ENCODE measurements at places on chromosomes 2 and 18.

DNA sequence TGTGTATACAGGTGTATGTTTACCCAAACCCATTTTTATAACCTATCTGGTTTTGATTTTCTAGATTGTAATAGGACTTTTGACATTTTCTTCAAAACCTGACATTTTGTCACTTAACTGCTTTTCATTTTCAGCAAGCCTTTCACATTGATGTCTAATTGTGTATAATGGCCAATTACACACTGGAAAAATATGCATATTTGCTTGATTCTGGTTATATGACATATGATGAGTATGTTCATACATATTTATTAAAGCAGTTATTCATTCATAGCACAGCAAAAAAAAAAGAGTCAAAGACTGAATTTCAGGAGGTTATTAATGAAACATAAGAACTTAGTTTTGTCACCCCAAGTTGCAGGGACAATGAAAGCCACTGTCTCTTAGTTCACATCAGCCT lies 307.7 kb upstream of the TNP1 start:
- no peak for DNase-seq

DNA sequence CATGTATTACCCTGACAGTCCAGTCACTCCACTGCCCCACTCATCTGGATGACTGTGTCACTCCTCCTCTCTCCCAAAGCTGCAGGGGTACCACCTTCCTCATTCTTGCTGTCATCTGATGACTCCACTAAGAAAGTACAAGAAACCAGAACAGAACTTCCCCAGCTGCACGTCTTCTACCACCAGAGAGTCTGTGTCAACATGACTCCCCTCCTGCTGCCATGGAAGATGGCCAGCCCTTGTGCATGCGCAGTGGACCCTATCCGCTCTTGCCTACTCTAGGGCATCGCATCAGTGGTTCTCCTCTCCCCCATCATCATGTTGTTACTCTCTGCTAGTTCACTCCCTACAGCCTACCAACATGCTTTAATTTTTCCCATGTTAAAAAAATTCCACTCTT lies 14.5 kb upstream of the ST8SIA3 start:
- no peak for DNase-seq

DNA sequence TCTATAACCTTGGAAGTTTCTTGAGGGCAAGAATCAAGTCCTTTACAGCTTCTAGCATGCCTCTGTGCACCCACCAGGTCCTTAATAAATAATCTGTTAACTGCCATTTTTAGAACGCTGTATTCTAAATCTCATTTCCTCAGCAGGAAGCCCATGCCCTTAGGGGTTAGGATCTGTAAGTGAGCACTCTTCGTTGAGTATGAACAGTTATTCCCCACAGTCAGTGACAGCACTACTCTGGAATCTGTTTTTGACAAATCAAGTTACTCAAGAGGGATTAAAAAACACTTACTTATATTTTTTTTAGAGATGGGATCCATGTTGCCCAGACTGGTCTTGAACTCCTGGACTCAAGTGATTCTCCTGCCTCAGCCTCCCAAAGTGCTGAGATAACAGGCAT lies 14.6 kb downstream of the PAIP2B start:
- DNase-seq, result no peak

DNA sequence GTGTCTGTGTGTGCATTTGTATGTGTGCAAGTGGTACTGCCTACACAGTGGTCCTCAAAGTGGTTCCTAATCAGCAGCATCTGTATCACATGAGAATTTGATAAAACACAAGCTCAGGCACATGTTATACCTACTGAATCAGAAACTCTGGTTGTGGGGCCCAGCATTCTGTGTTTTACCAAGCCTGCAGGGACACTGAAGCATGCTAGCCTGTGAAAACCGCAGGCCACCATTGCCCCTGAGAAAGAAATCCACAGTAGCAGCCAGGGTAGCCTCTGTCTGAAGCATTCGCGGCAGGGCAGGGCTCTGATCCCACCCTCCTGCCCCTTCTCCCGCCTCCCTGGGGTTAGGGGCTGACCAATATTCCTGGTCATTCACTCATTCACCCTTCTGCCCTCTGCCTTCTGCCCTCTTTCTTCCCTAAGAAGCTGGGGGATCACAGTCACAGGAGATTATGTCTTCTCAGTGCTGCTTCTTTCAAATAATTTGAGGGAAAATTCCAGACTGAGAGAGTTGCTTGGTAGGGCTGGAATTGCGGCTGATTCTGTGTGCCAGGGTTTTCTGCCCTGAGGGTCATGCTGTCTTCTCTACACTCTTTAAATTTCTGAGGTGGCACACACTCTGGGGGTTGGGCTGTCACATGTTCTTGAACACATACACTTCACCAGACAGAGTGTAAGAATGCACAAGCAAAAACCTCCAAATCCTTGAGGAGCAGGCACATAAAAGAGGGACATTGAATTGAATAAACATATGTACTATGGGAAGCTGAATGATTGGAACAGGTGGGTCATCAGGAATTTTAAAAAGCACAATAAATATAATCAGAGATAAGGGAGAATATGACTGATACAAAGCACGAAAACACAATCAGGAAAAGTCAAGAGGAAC lies 126.6 kb upstream of the SEC11C start:
- DNase-seq, result no peak

GRCh38 chr2:7895289-7895688 lies 786.6 kb upstream of the ID2 start:
- no peak for DNase-seq

DNA sequence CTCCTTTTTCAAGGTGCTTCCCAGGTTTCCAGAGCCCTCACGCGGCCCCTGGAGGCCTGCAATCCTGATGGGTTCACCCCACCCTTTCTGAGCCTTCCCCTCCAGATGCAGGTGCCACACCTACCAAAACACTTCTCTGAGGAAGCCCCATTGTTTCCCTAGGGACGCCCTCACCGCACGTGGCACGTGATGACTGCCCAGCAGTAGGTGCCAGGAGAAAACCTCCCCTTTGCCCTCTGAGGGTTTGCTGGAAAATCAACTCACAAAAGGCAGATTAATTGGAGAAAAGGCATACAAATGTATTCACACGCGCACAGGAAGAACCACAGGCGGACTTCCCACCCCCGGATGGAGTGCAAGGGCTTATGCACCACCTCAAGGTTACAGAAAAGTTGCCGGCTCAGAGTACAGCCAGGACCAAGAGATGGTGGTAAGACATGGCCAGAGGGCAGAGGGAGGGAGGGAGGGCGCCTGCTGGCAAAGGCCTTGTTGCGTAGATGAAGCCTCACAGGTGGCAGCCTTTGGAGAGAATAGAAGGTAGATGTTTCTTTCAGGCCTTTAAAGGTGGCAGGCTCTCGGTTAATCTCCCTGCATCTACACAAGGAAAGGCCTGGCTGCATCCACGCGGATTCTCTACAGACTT lies 269.4 kb upstream of the RAB6C start:
- DNase-seq, result peak; percentile 1

DNA sequence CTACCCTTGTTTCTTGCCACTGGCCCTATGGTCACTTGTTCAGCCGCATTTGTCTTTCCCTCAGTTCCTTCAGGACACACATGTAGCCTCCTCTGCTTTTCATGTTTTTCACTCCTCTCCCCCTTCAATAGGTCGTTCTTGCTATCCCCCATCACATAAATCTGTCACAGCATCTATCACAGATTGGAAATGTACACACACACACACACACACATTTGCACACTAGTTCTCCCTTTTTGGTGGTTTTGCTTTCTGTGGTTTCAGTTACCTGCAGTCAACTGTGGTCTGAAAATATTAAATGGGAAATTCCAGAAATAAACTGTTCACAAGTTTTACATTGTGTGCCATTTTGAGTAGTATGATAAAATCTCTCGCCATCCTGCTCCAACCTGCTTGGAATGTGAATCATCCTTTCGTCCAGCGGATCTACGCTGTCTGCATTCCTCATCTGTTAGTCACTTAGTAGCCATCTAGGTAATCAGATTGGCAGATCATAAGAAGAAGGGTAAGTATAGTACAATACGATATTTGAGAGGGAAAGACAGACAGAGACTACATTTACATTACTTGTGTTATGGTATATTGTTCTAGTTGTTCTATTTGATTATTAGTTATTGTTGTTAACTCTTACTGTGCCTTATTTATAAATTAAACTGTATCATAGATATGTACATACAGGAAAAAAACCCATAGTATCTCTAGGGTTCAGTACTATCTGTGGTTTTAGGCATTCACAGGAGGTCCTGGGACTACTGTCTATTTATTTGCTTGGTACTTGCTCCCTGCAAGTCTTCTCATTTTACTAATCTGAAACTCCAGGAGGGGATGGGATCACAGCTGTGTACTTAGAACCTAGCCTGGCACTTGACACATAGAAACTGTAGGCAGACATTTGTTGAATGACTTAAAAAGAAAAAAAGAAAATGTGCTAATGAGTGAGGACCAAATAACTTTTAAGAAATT lies 86.1 kb upstream of the PNPT1 start:
- peak; percentile 47 for DNase-seq

DNA sequence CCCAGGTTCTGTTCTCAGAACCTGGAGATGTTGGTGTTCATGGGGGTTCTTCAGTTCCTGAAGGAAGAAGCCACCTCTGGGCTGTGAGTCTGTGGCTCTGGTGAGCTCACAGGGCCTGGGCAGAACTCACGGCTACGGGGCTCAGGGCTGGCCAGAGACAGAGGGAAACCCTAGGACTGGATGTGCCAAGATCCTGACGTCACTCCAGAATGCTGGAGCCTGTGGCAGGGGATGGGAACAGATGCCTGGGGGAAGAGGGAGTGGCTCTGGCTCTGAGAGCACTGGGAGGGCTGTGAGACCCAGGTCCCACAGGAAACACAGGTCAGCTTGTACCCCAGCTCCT lies at the start of gene OTOF:
Gene OTOF (minus strand): TSS at position 214 of the 343 bp plus-strand sequence.
- peak; percentile 93 for DNase-seq

- DNase-seq, result no peak
Measured at GRCh38 chr2:122451040-122451439, 695.6 kb downstream of the TSN start.

DNA sequence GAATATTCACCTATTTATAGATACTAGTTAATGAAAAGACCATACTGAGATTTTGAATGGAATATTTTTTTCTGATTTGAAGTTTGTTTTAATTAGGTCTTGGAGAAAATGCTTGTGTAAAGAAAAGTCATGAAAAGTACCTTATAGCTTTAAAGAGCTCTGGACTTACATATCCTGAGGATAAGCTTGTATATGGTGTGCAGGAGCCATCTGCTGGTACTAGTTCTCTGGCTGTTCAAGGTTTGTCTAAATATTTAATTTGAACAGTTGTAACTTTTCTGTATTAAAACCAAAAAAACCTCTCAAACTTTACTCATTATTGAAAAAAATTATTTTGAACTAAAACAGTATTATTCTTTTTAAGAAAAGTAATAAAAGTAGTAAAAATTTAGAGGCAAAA lies 50.1 kb downstream of the UBR3 start:
- no peak for DNase-seq

DNA sequence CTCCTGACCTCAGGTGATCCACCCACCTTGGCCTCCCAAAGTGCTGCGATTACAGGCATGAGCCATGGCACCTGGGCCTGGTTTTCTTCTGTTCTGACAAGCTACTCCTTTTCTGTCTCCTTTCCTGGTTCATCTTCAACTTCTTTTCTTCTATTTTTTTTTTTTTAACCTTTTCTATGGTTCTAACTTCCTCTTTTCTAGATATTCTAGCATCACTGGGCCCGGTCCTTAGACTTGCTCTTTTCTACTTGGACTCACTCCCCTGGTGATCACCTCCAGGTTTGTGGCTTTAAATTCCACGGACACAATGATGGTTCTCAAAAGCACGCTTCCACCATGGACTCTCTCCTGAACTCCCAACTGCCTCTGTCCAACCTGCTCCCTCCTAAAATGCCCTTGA lies 2.0 kb downstream of the EIF2AK2 start:
- no peak for DNase-seq

DNA sequence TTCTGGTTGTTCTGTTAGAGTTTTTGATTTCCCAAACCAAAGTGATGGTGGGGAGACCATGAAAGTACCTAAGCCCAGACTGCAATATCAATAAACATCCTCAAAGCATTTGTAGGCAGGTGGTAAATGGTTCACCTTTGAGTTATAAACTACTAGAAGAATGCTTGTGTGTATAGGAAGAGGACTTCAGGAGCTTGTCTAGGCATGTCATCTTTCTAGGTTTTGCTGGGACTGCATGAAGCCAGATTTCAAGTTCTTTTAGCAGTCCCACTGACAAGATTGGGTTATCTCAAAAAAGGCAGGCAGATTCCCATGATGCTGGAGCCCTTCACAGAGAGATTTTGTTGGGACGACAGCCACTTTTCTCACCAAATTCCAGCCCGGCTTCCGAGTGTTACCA lies 135.3 kb downstream of the KCNE4 start:
- DNase-seq, result no peak

GRCh38 chr18:61551586-61551985 lies 218.4 kb downstream of the CDH20 start:
- peak; percentile 83 for DNase-seq

- DNase-seq, result no peak
Measured at GRCh38 chr2:8575834-8576423, 105.9 kb upstream of the ID2 start.

- DNase-seq, result no peak
Measured at GRCh38 chr2:137206069-137206468, 440.7 kb downstream of the THSD7B start.

DNA sequence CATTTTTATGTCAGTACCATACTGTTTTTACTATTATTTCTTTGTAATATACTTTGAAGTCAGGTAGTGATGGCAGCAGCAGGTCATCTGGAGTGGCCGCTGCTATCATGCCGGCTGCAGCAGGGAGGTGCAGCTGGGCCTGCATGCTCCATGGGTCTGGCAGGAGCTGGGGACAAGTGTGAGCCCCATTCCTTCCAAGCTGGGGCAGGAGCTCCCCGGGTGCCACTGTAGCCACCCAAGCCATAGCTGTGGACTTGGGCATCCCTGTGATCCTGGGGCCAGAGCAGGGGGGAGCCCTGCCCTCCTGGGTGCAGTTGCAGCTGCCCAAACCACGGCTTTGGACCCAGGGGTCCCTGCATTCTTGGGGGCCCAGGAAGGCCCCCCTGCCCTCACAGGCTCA lies 59.2 kb downstream of the CSRNP3 start:
- DNase-seq, result no peak

DNA sequence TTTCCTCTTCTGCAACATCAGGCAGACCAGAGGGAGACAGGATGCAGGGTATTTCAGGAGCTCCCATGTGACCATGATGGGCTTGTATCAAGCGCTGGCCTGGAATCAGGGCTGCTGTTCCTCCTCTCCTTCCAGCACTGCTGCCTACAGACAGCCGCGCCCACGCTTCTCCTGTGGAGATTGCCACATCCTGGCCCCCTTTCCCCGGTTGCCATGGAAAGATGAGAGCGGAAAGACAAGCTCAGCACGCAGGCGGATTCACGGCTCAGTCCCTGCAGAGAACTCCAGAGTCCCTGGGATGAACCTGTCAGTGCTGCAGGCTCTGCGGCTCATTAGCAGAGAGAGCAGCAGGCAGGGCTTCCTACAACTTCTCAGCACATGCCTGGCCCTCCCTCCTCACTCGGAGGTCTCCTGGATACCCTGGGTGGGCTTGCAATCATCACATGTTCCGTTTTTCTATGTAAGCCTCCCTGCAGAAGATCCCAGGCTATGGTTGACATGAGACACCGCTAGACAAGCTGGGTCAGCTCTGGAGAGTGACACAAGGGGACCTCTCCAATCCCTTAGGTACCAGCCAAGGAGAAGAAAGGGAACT lies 497.8 kb upstream of the MYT1L start:
- DNase-seq, result no peak

All from AG20443 (cell line).